ENCODE measurements at places on chromosomes 1 and 21.

- DNase-seq: no peak
These were observed 25.7 kb upstream of the PKN2 start for GRCh38 chr1:88658419-88658818.

- DNase-seq: no peak
These were observed 346.1 kb downstream of the SIPA1L2 start for GRCh38 chr1:232283864-232284263.

- no peak for DNase-seq
These were observed 472.9 kb downstream of the MATN1 start for GRCh38 chr1:30250338-30250983.

DNA sequence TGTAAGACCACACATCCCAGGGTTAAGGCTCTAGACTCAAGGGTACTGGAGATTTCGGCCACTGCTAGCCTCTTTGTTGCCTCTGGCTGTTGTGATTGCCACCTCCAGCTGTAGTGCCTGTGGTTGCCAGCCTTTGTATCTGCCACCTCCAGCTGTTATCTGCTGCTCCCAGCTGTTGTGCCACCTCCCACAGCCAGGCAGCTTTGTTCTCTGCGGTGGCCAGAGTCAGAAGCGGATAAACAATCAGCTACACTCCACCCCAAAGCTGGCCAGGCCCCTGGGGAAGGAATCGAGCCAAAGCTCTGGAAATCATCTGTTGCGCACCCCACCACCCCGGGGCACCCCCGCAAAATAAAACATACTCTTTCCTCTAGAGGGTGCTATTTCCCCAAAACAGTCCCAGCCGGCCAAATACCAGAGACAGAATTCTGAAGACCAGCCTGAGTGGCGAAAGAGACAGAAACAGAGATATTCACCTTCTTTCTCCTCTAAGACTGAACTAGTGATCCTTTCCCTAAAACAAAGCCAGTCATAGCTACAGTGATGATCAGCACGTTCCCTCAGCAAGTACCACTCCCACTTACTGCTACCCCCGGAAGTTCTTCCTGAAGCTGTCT, 14.8 kb upstream of the PIGM start:
- DNase-seq: peak; percentile 64

- DNase-seq: no peak
These were observed 1.7 kb downstream of the SLX9 start for GRCh38 chr21:44941567-44941966.

GRCh38 chr1:4172644-4173599, 272.9 kb upstream of the C1orf174 start:
- DNase-seq: no peak

DNA sequence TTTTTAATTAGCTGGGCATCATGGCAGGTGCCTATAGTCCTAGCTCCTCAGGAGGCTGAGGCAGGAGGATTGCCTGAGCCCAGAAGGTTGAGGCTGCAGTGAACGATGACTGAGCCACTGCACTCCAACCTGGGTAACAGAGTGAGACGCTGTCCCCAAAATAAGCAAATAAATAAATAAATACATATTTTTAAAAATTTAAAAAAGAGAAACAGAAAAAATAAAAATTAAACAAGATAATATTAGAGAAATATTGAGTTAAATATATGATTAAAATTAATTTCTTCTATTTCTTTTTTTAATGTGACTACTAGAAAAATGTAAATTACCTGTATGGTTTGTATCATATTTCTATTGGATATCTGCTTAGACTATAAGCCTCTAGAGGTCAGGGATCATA, 59.3 kb upstream of the ATP1A1 start:
- no peak for DNase-seq

DNA sequence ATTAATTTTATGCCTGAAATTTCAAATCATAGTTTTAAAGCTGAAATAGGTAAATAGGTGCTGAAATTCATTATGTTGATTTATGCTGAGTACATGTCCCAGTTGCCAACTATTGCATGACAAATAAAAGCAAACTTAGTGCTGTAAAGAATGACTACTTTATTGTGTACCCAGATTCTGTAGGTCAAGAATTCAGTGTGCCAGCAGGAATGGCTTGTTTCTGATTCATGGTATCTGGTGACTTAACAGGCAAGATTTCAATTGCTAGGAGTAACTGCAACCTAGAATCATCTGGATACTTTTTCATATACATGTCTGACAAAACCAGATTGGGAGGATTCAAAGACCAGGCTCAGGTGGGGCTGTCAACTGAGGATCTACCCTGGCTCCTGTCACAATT, 678.4 kb upstream of the ADAMTS5 start:
- no peak for DNase-seq

- no peak for DNase-seq
These were observed 24.6 kb upstream of the PLPPR4 start for GRCh38 chr1:99239690-99240089.

- DNase-seq: no peak
These were observed 197.7 kb upstream of the POU3F1 start for GRCh38 chr1:38244218-38244845.

- DNase-seq: no peak
These were observed 25.0 kb upstream of the DISP3 start for GRCh38 chr1:11453742-11454491.

- no peak for DNase-seq
These were observed 40.4 kb upstream of the GJA5 start for GRCh38 chr1:147800804-147801203.

DNA sequence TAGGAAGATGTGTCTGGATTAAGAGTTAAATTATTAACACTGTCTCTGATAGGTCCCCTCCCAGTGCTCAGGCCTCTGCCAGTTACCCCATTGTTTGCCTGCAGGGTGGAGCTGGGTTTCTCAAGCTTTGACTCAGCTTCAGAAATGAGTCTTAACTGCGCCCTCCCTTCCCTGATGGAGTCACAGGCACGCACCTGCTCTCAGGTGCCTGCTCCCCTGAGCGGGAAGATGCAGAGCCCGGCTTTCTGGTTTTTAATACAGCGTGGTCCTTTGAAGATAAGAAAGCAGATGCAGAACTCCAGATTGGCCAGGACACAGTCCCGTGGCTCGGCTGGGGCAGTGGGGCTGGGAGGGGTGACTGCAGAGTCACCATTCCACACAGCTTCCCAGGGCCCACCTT, 3.2 kb upstream of the SPRR4 start:
- no peak for DNase-seq

DNA sequence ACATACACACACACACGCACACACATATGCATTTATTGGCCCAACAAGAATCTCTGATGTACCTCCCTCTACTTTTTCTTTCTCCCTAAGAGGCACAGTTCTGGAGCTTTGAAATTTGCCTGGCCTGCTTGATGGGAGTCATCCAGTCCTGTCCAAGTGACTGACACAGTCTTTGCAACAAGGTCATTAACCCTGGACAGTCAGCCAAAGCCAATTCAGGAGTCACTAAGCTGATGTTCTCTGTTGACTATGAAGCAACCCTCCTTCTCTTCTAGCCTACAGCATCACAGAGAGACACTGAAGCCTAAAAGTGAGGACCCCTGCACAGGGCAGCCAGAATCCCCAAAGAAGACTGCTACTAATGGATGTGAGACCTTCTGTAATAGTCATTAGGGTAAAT, 123.1 kb downstream of the HHIPL2 start:
- no peak for DNase-seq

GRCh38 chr1:208093754-208094719, 150.1 kb downstream of the PLXNA2 start:
- peak; percentile 57 for DNase-seq
